ENCODE measurements at places on chromosomes 7 and 10.

GRCh38 chr10:5741276-5741675 is 56.6 kb downstream of the TASOR2 start:
- no peak for DNase-seq

DNA sequence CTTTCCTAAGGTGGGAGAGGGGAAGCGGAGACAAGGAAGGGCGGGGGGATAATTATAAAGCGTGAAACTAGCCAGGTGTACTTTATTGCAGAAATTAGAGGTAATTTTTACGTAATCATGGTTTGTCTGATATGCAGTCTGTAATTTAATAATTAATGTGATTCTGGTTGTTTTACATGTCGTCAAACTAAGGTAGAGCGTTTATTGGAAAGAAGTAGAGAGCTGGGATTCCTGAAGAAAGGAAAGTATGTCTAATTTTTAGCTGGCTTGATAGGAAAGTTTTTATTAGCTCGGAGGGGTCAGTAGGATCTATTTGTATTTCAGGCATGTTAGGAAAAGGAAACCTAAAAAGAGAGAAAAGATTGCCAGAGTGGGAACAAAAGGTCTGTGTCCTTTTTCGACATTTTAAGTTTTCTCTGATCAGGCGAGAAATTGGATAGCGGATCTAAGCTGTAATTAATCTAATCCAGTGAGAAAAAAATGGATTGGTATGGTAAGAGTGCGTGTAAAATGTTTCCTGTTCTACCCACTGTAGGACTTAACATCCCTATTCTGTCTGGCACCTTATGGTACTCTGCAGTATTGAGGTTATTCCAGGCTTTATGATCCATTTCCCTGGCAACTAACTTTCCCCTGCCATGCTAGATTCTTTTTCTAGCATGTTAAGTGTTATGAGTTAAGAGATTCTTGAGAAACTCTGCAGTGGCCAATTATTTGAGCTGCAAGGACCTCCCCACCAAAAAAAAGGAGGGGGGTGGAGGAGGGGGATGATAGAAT is 1.4 kb downstream of the CELF2 start:
- no peak for DNase-seq

- DNase-seq, result no peak
Measured at GRCh38 chr7:16841681-16842080, 36.9 kb upstream of the AGR2 start.

DNA sequence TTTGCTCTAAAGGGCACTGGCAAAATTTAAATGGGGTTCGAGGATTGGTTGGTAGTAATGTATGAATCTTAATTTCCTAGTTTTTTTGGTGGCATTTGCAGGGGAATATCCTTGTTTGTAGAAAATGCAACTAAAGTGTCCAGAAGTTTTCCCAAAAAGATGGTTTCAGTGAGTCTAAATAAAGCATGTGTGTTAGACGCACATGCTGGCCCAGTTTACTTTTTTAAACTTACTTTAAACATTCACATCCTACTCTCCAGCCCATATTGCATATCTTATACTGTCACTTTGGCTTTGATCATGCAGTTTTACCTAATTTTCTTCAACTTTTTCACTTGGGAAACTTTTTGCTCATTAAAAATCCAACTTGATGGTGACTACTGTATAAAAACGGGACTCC is 744.0 kb upstream of the CELF2 start:
- DNase-seq, result no peak

- no peak for DNase-seq
Measured at GRCh38 chr7:14717816-14718215, 184.7 kb downstream of the DGKB start.

DNA sequence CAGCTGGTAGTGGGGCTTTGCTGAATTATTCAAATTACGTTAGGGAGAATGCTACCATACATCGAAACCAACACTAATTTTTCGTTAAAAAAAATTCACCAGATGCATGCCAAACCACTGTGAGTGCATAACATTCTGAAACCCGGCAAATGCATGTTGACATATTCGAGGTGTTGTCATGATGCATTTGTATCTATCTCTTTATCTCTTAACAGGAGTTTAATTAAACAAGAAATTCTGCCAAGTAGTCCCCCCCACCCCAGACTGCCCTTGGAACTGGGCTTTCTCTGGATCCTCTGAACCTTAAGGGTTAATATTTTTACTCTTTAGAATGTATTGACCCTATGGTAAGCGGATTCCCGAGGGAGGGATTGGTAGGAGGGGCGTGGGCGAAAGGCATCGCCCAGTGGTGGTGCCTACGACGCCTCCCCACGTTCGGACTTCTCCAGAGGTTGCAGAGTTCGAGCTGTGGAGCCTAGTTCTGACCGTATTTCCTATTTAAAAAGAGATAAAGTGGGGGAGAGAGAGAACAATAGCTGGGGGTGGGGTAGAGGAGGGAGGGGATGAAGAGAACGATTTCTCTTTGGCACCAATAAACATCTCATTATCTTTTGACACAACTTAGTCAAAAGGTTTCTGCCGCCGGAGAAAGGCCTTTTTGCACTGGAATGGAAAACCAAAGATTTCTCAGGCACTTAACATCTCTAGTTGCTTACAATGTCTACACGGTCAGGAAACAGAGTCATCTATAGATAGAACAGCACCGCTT is 7.2 kb downstream of the DLX6 start:
- no peak for DNase-seq

DNA sequence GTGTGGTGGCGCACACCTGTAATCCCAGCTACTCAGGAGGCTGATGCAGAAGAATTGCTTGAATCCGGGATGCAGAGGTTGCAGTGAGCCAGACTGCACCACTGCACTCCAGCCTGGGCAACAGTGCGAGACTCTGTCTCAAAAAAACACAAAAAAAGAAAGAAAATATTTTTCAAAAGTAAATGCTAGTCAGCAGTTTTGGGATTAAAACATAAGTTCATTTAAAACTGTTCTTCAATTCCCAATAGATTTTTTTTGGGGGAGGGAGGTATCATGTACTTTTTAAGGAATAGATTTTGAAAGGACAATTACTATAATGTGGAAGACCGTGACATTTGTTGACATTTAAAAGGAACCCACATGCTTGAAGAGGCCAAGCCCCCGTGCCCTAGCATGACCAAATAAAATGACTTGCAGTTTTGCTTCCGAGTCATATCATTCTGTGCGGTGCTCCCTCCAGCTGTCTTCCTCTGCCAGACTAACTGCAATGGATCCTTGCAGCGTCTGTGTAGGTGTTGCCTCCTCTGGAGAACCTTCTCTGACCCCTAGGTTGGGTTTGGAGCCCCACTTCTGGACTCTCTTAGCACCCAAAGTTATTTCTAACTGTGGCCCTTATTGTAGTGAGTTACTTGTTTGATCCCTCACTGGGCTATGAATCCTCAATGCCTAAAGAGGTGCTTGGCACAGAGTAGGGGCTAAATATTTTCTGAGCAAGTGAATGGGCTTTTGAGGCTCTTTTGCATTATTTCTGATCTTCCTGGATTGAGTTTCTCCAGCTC is 17.4 kb upstream of the HPS1 start:
- no peak for DNase-seq

DNA sequence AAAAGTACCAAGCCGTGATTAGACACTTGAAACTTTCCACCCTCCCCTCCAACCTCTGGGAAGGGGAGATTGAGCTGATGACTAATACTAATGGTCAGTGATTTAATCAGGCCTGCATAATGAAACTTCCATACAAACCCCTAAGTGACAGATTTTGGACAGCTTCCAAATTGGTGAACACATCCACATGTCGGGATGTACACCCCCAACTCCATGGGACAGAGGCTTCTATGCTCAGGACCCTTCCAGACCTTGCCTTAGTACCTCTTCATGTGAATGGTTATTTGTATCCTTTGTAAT is 4.8 kb downstream of the NUB1 start:
- no peak for DNase-seq

DNA sequence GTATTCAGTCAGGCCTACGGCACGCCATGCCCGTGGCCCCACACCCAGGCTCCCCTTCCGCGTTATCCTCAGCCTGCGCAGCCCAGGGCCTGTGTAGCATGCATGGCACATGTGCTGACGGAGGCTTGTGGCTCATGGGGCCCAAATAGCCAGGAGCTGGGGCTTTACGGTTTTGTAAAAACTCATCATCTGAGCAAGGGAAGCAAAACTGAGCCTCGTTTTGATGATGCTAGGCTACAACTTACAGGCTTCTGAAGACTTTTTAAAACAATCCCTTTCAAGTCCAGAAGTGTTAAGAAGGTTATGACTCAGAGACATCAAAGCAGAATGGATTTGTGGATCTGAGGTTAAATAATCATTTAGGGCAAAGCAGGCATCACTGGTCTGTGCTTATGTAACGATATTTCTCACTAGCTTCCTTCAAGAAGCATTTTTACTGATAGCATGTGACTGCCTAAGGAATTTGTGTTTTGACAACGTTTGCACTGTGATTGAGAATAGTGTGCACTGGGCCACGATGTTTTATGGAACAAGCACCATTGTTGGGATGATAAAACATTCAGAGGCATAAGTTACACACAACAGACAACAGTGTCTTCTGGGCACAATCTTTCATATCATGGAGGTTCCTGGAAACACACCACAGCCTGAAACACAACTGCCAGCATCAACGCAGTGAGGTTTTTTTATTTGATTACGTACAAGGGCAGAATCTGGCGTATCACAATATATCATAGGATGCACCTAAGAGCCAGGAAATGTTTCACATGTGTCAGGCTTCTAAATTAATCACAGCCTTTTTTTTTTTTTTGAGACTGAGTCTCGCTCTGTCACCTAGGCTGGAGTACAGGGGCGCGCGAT is 274.3 kb downstream of the CCDC3 start:
- no peak for DNase-seq

DNA sequence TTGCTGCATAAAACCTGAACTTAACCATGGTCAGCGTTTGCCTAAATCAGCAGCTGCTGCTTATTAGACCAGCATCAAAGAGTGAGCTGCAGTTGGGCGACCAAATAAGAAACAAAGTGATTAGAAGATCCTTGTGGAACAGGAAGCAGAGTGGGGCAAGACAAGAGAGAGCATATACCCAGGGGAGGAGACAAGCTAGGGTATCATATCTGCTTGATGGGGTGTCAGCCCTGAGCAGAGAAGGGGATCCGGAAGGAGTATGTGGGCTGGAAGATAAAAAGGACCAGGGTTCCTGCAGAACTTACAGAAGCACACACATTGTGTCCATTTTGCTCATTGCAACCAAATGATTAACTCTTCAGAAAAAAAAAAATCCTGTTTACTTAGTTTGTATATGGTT is 213.6 kb downstream of the CELF2 start:
- no peak for DNase-seq

- no peak for DNase-seq
Measured at GRCh38 chr7:131689662-131690234, 133.3 kb upstream of the PODXL start.

GRCh38 chr7:12567015-12567414 is 3.5 kb upstream of the SCIN start:
- no peak for DNase-seq

DNA sequence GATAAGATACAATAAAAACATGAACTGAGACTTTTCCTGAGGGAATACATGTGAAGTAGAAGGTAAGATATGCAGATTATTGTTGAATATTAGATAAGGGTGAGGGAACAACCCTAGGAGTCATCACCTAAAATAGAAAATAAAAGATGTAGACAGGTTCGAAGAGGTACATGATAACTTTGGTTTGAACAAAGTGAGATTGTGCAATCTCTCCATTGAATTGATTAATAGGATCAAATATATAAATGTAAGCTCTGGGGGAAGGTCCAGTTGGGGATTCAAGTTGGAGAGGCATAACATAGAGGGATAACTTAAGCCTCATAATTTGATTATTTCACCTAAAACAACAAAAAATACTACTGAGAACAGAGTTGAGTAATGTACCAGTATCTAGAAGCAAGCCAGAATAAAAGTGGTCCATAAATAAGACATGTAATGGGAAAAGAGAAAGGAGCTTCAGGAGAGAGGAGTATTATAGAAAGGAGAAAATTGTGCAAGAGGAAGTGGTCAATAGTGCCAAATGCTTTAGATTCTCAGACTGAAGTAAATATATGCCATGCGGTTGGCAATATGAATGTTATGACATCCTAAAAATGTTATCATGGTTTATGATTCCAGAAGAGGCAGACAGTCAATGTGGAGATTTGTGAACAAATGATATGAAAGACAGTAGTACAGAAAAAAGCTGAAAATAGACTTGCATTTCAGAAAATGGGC is 282.3 kb upstream of the CHRM2 start:
- DNase-seq, result no peak

DNA sequence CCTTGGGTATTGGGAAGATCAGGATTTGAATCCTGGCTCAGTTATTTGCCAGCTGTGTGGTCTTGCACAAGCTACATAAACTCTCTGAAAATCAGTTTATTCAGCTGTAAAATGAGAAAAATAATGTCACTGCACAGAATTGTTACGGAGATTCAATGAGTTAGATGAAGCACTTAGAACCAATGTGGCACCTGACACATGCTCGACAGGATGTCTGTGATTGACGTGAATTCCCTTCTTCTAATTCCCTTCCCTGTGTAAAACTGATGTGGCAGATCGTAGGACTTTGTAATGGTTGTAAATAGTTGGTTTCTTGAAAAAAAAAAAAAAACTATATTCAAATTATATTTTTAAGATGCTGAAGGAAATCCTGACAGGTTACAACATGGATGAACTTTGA is 249.9 kb upstream of the MKLN1 start:
- no peak for DNase-seq

DNA sequence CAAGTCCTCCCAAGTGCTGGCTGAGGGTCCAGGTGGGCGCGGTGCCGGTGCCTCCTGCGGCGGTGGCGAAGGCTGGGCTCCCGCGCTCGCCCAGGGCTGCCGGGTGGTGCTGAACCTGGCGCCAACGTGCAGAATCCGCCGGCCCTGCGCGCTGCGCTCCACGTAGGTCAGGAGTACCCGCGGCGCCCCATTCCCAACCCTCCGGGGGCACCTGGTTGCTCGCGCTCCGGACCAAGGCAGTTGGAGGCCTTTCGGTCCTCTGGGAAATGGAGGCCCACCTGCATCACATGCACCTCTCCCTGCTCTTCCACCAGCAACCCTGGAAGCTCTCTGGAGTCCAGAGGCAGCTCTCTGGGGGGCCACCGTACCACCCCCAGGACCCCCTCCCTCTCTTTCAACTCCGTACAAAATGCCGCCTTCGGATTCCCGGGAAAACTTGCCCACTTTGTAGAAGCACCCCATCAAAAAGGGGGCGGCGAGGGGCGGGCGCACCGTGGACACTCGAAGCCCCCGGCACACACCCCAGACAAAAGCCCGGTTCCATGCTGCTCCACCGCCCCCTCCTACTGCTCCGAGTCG is 745 bp downstream of the SLC16A9 start:
- DNase-seq, result no peak

DNA sequence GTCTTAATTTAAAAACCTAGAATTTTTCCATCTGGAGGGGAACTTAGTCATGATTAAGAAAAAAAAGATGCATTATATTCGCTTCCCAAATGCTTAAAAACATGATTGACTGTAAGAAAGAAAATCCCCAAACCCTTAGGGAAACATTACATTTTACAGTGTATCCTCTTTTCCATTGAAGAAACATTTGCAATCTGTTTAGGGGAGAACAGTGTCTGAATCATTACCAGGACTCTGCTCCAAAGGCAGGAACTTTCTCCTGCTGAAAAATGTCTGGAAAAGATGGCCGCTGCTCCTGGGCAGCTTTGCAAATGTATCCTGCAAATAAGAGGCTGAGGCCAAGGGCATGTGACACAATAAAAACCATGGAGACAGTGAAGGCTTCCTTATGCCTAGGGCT is 173.7 kb downstream of the BUB3 start:
- DNase-seq, result no peak

GRCh38 chr7:92634205-92634604 is 44.0 kb upstream of the FAM133B start:
- DNase-seq, result no peak

- no peak for DNase-seq
Measured at GRCh38 chr10:67827811-67828210, 10.2 kb downstream of the DNAJC12 start.

Data from activated CD8-positive, alpha-beta memory T cell treated with anti-CD3 and anti-CD28 coated beads for 1 hour (primary cell).